CD4-positive, alpha-beta memory T cell (primary cell): ENCODE measurements at places on chromosomes 11 and 22. TPM values are rescaled to one million over a fixed set of nuclear protein-coding genes. Genes with fewer than 3 reads are reported as not detected.

The NRGN gene
- total RNA-seq = not detected

GRCh38 chr11:28756977-28757376 is 648.8 kb downstream of the METTL15 start:
- no peak for DNase-seq

- DNase-seq = no peak
Observed at GRCh38 chr11:17510507-17511206, 33.6 kb downstream of the USH1C start.

- DNase-seq = no peak
Observed at GRCh38 chr11:128618603-128619002, 31.2 kb upstream of the ETS1 start.

GRCh38 chr11:1200611-1201191 is 22.2 kb upstream of the MUC5B start:
- no peak for DNase-seq

The SAA4 gene
- total RNA-seq = not detected

DNA sequence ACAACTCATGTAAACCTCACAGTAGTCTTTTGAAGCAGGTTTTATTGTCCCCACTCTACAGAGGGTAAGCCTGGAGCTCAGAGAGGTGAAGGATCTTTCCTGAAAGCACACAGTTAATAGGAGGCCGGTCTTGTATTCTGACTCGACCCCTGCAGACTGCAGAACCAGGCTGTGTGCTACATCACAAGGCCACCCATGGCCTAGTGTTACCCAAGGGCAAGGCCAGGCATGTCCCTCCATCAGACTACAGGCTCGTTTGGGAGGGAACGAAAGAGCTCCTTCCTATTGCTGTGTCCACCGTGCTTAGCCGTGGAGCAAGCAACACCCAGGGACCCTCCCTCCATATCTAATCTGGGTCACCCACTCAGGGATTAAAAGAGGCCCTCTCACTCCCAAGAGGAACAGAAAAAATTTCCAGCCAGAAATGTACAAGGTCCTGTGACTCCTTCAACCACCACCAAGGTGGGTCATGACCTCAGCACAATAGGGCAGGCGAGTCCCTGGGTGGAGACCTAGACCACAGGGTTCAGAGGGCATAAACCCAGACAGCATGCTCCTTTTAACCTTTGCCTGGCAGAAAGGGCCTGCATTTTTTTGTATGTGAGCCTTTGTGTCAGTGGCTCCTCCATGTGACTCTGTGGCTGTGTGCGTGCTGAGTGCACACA is 6.3 kb upstream of the SMIM35 start:
- DNase-seq = no peak

- DNase-seq = no peak
Observed at GRCh38 chr11:133038850-133039249, 493.5 kb downstream of the OPCML start.

- DNase-seq = no peak
Observed at GRCh38 chr11:12077535-12078280, 32.7 kb upstream of the MICAL2 start.

The FADS2 gene
- total RNA-seq = 0.22 TPM

The SAAL1 gene
- total RNA-seq = 21.2 TPM

DNA sequence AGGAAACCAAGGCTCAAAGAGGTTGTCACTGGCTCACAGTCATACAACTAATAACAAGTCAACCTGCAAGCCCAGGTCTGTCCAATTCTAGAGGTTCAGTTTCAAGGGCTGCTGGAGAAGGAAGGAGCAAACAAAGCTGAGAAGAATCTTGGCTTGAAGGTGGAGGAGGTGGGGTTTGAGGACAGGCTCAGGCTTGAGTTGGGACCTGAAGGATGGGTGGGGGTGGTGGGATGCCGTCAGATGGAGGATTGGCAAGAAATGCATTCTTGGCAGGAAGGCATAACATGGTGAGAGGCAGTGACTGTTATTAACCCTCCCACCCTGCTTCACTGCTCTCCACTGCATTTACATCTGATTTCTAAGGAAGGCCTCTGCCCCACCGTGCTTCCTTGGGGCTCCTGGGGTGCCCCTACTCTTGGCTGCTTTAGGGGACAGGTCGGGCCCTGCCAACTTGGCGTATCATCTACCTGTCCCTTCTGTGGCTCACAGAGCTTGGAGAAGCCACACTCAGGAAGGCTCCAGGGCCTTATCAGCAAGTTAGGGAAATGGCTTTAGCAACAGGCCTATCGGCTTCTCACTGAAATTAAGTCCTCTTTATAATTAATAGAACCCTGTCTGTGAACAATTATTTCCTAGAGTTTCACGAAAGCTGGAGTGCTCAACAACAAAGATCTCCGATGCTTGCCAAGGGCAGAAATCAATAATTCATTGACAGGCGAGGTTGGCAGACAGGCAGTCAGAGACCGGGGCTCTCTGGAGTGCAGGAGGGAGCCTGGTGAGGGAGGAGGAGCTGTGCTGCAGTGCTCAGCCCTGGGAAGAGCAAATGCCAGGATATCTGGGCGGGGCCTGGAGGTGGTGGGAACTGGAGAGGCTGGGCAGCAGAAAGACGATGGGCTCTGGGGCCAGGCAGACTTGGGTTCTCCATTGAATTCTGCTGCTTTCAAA is 84.9 kb upstream of the NARS2 start:
- no peak for DNase-seq

The PGR gene
- total RNA-seq = not detected

DNA sequence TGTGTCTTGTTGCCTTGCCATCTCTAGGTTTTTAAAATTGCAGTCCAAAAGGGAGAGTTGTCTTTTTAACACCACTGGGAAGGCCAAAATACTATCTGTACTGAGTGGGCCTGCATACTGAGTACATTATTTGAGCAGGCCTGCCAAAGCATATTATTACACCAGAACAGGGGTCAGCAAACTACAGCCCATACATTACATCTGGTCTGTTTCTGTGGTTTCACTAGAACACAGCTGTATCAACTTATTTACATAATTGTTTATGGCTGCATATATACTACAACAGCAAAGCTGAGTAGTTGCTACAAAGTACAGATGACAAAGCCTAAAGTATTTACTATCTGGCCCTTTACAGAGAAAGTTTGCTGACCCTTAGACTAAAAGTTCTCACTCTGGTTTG is 74.0 kb downstream of the USP35 start:
- no peak for DNase-seq

The RAB3IL1 gene
- 0.44 TPM for total RNA-seq

GRCh38 chr11:46072172-46072964 is 48.9 kb downstream of the PHF21A start:
- DNase-seq = no peak
